ENCODE measurements at places on chromosomes 7 and 10. TPM values are rescaled to one million over a fixed set of nuclear protein-coding genes. Genes with fewer than 3 reads are reported as not detected.

APBB1IP gene
- not detected for total RNA-seq

EPO gene
- not detected for total RNA-seq

GRCh38 chr7:36775061-36775620 lies 50.8 kb upstream of the AOAH start:
- no peak overlapping the region for H3K4me3 ChIP-seq
- H3K27ac ChIP-seq, result no peak overlapping the region
- DNase-seq, result no peak
- H3K4me1 ChIP-seq, result no peaks in the 10 kb centered on the region
- H3K27me3 ChIP-seq, result no peaks in the 10 kb centered on the region

DNA sequence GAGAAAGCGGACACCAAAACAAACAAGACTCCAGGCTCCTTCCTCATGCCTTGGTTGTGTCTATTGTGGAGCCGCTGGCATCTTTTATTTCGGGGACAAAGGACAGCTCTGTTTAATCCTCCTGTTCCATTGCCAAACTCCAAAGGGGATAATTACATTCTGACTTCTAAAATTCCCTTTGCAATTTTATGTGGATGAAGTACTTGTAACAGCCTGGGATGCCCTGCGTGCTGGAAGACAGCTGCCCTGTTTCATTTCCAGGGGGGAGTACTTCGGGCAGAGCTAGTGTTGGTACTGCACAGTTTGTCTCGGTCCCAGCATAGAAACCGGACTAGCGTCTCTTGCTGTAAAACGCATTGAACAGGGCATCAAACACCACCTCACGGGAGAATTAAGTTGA lies 90.9 kb downstream of the BAMBI start:
- H3K36me3 ChIP-seq, result no peaks in the 10 kb centered on the region
- peaks cover 6% of the 10 kb centered on the region for H3K27me3 ChIP-seq
- H3K4me3 ChIP-seq, result no peak overlapping the region
- H3K27ac ChIP-seq, result no peak overlapping the region

- no peaks in the 10 kb centered on the region for H3K27me3 ChIP-seq
- no peak overlapping the region for H3K4me3 ChIP-seq
- H3K4me1 ChIP-seq, result peaks cover 17% of the 10 kb centered on the region
- no peak overlapping the region for H3K27ac ChIP-seq
- H3K36me3 ChIP-seq, result no peaks in the 10 kb centered on the region
Observed at GRCh38 chr10:117360994-117361667, 14.1 kb downstream of the PDZD8 start.

All from glutamatergic neuron (in vitro differentiated cells).